ENCODE measurements at places on chromosomes 7 and 10.

- DNase-seq, result no peak
Measured at GRCh38 chr10:13080643-13081042, 19.3 kb upstream of the OPTN start.

DNA sequence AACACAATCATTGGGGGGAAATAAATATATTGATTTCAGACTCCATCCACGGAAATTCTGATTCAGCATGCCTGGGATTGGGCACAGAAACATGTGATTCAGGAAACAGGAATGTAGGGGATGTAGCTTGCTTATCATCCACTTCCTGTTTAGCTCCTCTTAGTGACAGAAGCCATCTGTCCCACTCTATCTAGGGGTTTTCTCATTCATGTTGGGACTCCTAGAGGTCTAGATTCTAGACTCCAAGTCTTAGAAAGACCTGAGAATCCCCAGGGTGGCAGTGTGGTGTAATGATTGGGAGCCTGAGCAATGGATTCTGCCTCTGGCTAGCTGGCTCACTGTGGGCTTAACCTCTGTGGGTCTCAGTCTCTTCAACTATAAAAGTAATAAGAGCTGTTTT is 67.9 kb downstream of the CDK1 start:
- no peak for DNase-seq

DNA sequence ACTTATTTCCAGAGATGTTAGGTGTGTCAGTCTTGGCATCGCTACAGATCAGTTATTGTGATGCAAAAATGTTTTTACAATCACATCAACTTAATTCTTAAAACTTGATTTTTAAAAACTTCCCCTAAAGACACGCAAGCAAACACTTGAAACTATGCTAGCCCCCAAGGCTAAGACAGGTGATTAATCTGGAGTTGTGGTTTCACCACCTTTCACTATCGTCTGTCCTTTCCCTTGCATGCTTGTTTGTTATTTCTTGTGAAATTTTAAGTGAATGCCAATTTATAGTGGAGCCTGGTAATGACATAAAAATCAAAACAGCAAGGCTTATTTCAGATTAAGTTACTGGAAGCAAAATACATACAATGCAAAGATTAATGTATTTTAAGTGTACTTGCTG is 70.4 kb downstream of the SLC35B4 start:
- DNase-seq, result no peak

DNA sequence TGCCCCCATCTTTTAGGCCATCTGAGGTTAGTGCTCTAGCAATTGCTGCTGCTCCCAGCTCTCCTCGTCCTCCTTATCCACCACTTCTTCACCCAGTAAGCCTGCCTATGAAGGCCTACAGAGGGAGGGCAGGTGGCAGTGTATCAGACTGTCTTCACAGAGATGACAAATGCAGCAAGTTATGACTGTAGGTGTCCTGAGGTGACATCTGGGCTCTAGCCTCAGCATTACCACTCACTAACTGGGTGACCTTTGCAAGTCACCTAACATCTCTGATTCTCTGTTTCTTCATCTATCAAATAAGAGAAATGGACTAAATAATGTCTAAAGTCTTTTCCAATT is 151.6 kb downstream of the NOC3L start:
- no peak for DNase-seq

- no peak for DNase-seq
Measured at GRCh38 chr10:91829268-91829667, 31.0 kb downstream of the TNKS2 start.

- no peak for DNase-seq
Measured at GRCh38 chr7:12941512-12941911, 254.1 kb downstream of the ARL4A start.

- DNase-seq, result no peak
Measured at GRCh38 chr10:130236711-130237110, 100.5 kb downstream of the GLRX3 start.

- DNase-seq, result no peak
Measured at GRCh38 chr7:70542750-70543376, 589.1 kb upstream of the GALNT17 start.

DNA sequence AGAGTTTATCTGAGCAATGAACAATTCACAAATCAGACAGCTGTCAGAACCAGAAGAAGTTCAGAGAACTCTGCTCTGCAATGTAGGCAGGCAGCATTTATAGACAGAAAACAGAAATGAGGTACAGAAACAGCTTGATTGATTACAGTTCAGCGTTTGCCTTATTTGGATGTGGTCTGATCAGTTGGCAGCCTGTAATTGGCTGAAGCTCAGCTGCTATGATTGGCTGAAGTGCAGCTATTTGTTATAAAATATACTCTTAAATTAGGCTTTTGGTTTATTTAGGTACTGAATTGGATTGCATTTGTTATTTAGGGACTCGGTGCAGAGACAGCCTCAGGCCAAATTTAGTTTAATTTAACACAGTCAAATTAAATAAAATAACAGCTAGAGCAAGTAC is 85.8 kb upstream of the JAZF1 start:
- no peak for DNase-seq

DNA sequence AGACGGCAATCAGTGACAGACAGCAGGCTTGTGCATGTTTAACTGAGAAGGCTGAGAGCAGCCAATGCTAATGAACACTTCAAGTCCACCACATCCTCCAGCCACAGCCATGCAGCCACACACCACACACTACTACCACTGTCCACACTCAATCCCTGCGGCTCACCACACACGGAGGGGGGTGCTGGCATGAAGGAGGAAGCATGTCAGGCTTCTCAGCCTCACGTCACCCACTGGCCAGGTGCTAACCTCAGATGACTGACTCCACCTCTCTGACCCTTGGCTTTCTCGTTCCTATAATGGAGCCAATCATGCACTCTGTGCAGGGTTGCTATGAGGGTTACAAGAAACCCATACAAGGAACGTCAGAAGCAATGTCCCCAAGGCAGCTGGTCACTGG is 165.4 kb upstream of the RNF32 start:
- no peak for DNase-seq
